ENCODE measurements at places on chromosomes 11 and 22.

DNA sequence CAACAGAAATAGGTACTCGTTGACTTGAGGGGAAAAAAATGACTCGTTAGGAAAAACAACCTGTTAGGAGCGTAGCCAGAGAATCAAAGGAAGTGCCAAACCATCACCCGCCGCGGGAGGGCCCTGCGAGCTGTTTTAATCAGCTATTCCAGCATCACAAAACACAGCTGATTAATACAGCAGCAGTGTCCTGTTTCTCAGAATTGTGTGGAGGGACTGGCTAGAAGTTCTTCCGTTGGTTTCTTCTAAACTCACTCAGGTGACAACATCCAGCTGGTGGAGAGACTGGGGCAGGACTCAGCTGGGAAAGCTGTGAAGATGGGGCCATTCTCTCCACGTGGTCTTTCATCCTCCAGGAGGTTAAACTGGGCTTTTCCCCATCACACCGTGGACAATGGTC is 28.0 kb downstream of the HSPA8 start:
- no peak for DNase-seq

DNA sequence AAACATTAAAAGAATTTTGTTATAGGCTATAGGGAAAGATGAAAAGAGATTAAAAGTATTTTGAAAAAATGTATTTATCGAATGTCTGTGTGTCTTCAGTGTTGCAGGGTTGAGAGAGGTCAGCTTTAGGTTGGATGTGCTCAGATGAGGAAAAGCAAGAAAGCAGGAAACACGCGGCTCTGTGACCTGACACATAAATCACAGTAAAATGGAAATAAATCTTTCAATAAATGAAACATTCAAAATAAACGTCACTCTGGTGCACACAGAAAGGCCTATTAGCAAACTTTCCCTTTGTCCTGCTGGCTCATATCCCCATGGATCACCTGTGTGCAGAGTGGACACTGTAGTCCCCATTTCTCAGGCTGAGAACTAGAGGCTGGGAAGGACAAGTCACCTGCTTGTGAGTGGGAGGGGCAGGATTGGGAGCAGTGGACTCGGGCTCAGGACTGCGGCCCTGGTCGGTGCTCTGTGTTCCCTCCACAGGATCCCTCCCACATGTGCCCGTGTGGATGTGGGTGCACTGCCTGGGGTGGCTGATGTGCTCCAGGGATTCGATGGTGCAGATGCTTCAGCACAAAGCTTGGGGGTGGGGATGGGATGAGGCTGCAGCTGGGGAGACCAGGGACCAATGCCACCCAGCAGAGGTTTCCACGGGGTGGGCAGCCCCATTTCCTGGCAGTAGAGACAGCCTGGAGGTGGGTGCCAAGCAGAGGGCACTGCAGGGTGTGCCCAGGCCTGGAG is 96.0 kb upstream of the IGLL5 start:
- no peak for DNase-seq

DNA sequence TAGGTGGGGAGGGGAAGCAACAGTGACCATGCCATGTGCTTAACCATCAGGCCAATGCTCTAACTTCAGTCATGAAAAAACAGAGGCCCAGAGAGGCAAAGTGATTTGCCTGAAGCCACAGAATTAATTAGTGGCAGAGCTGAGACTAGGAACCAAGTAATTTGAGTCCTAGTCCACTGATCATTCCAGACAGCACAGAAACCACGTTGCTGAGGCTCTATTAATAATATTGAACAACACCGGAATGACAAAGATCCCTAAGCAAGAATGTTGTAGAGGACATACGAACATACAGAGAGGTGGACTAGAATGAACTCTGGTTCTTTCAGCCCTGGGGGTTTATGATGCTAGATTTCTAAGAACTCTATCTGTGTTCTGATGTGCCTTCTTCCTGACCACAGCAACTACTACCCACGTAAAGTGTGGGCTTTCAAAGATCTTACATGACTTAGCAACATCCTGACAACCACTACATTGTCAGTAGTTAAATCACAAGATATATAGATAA is 92.3 kb downstream of the GAB2 start:
- DNase-seq, result no peak

GRCh38 chr11:106917973-106918372 is 100.3 kb downstream of the GUCY1A2 start:
- no peak for DNase-seq

DNA sequence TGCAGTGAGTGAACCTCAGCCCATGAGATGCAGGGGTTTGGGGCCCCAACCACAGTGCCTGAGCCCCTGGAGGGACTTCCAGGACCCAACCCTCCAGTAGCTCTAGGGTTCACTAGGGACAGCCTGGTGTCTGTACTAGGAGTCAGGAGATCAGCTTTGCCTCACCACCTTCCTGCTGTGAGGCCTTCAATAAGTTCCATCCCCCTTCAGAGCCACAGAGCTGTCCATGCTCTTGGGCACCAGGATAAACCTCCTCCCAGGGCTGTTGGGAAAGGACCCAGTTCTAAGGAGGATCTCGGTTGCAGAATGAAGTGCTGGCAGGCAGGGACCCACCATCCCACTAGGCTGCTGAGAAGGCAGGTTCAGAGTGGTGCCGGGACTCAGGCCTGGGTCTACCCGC is 9.7 kb downstream of the ARHGEF17 start:
- no peak for DNase-seq

Measured in activated T-helper 1 cell treated with Interleukin-2 at 50 U/mL for 16 hours (primary cell).